Pancreas (tissue), 10 donors: ENCODE measurements at places on chromosomes 7 and 10. TPM values are rescaled to one million over a fixed set of nuclear protein-coding genes. Genes with fewer than 3 reads are reported as not detected.

DNA sequence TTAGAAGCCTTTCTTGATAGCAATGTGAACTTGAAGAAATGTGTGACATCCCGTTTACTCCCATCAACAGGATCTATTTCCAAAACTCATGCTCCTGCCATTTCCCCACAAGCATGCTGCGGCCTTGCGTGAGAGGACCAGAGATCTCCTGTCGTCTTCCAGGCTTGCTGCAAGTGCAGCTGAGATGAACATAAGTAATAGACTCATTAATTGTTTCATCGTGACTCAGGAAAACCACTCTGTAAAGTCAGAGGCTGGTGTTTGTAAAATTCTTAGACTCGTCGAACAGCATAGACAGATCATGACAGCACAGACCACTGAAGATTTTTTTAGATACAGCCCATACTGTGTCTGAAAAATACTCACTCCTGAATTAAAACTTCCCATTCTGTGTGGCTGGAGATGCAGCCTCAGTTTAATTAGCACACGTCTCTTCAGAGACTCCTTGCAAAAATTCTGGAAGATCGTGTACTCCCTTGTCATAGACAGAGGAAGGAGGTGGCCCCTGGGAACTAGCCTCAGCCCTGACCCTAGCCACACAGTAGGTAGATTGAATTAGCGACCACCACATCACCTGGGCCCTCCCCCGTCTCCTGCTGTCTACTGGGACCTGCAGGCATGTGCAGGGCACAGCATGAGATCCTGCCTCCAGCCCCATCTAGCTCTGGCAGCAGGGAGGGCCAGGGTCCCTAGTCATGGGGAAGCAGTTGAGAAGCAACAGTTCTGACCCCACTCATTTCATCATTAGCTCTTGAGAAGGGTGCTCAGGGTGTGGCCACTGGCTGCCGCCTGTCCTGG, 226.0 kb downstream of the CELF2 start:
- H3K27ac ChIP-seq = no peak overlapping the region
- H3K36me3 ChIP-seq = no peaks in the 10 kb centered on the region
- DNase-seq = no peak
- H3K4me3 ChIP-seq = no peak overlapping the region

DNA sequence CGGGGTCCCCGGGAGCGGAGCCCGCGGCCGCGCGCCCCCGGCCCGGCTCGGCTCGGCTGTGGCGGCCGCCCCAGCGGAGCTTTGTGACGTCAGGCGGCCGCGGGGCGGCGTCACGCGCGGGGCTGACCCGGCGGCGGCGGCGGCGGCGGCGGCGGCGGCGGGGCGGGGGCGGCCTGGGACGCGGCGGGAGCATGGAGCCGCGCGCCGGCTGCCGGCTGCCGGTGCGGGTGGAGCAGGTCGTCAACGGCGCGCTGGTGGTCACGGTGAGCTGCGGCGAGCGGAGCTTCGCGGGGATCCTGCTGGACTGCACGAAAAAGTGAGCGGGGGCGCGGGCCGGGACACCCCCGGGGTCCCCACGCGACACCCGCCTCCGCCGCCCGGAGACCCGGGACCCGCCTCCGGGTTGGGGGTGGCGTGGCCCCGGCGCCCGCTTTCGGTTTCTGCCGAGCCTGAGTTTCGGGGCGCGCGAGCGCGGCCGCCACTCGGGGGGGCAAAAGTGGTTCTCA, at the start of gene PWWP2B:
Gene PWWP2B, plus strand, starts transcription at position 165 of the 506 bp plus-strand sequence. Its CDS starts 27 bp downstream, at position 192.
- no peaks in the 10 kb centered on the region for H3K27me3 ChIP-seq
- peak; percentile 55 for DNase-seq
- H3K4me1 ChIP-seq = peaks cover 38% of the 10 kb centered on the region
- H3K27ac ChIP-seq = peak within 1 kb of the TSS; percentile 96

GRCh38 chr10:129156406-129156805, 310.6 kb upstream of the MGMT start:
- no peak for DNase-seq
- no peak overlapping the region for H3K4me3 ChIP-seq
- no peak overlapping the region for H3K27ac ChIP-seq
- H3K27me3 ChIP-seq = no peaks in the 10 kb centered on the region
- no peaks in the 10 kb centered on the region for H3K4me1 ChIP-seq

DNA sequence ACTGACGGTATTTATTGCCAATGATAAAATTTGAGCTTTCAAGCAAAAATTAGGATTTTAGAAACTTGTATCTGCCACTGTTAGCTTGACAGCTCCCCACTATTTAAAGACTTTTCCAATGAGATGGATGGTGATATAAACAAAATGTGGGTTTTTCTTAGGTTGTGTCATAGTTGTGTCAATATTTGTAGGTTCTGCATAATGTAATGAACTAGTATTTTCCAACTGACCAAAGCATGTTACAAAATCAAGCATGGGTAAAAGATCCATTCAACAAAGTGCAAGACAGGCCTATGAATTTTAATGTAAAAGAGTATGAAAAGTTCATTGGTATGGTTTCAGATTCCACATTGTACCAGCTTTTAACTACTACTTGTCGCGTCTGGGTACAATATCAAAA, 165.6 kb downstream of the SKAP2 start:
- H3K27me3 ChIP-seq = no peaks in the 10 kb centered on the region
- no peak overlapping the region for H3K4me3 ChIP-seq
- H3K27ac ChIP-seq = no peak overlapping the region
- no peak for DNase-seq
- H3K4me1 ChIP-seq = no peaks in the 10 kb centered on the region

- DNase-seq = peak; percentile 72
- no peak overlapping the region for H3K27ac ChIP-seq
- H3K36me3 ChIP-seq = no peaks in the 10 kb centered on the region
- no peak overlapping the region for H3K4me3 ChIP-seq
- no peaks in the 10 kb centered on the region for H3K4me1 ChIP-seq
- H3K27me3 ChIP-seq = no peaks in the 10 kb centered on the region
These were observed 190.4 kb downstream of the DGKI start for GRCh38 chr7:137656227-137656849.

DNA sequence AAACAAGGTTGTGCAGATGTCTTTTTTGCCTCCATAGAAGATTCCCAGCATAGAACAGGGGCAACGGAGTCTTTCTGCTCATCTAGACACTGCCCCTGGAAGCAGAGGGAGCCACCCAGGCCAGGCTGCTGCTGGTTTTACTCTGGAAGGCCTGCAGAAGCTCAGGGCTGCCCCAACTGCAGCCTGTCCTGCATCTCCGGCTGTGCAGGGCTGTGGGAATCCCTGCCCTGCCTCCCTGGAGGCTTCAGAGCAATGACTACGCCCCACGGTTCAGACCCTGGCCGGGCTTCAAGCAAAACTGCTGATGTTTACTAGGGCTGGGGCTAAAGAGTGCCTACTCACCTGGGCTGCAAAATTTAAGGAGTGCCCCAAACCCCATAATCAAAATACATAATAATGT, 43.9 kb downstream of the GHRHR start:
- H3K36me3 ChIP-seq = no peaks in the 10 kb centered on the region
- no peak overlapping the region for H3K27ac ChIP-seq
- DNase-seq = no peak

Gene NCAPG2
- 1.4 TPM for polyA plus RNA-seq

GRCh38 chr7:106142136-106142535, 30.0 kb upstream of the SYPL1 start:
- H3K4me1 ChIP-seq = no peaks in the 10 kb centered on the region
- H3K36me3 ChIP-seq = no peaks in the 10 kb centered on the region
- no peak for DNase-seq
- H3K27ac ChIP-seq = no peak overlapping the region

Gene INHBA
- polyA plus RNA-seq = 0.27 TPM

DNA sequence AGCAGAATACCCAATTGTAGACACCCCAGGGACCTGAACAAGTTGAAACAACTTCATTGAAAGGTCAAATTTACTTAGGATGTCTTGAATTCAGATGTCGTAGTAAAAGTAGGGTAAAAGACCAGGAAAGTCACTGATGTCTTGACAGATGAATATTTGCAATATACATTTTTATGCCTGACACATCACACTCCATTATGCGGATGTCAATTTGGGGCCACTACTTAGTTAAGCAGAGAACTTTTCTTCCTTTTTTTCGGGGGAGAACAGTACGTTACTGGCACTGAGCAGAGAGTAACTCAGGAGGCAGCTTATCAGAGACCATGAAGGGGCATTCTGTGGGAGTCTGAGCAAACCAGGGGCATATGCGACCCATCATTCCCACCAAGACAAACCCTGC, 4.9 kb downstream of the ITGA8 start:
- H3K4me3 ChIP-seq = no peak overlapping the region
- no peak for DNase-seq
- H3K36me3 ChIP-seq = no peaks in the 10 kb centered on the region
- no peaks in the 10 kb centered on the region for H3K4me1 ChIP-seq
- no peak overlapping the region for H3K27ac ChIP-seq

GRCh38 chr10:72058989-72059842, 29.1 kb downstream of the SPOCK2 start:
- no peak for DNase-seq
- H3K27me3 ChIP-seq = no peaks in the 10 kb centered on the region
- H3K4me1 ChIP-seq = peaks cover 22% of the 10 kb centered on the region
- no peak overlapping the region for H3K4me3 ChIP-seq

GRCh38 chr10:18238870-18239485, 98.8 kb downstream of the CACNB2 start:
- no peaks in the 10 kb centered on the region for H3K36me3 ChIP-seq
- no peaks in the 10 kb centered on the region for H3K4me1 ChIP-seq
- H3K27me3 ChIP-seq = no peaks in the 10 kb centered on the region
- no peak overlapping the region for H3K4me3 ChIP-seq
- no peak for DNase-seq
- H3K27ac ChIP-seq = no peak overlapping the region

Gene LAMB1
- polyA plus RNA-seq = 167 TPM

Gene CLRN3
- 0.56 TPM for polyA plus RNA-seq

DNA sequence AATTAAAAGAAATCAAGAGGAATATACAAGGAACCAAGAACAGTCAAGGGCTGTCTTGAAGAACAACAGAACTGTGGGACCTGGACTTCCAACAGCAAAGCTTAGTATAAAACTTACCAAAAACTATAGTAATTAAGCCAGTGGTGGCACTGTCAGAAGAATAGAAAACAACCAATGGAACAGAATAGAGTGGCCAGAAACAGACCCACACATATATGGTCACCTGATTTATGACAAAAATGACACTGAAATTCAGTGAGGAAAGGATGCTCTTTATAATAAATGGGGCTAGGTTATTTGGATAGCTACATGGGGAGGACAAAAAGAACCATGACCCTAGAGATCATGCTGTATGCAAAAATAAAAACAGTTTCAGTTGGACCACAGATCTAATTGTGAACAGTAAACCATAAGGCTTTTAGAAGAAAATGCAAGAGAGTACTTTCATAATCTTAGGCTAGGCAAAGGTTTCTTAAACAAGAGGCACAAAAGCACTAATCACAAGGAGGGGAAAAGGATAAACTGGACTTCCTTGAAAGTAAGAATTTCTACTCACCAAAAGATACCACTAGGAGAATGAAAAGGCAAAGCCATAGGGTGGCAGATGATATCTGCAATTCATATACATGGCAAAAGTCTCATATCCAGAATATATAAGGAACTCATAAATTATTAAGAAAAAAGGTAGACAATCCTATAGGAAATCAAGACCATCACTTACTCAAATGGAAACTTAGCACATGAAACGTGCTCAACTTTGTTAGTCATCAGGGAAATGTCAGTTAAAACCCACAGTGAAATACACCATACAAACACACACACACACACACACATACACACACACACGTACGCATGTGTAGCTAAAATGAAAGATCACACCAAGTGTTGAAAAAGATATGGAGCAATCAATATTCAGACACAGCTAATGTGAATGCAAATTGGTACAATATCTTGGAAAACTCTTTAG, 20.8 kb downstream of the HYCC1 start:
- H3K4me3 ChIP-seq = no peak overlapping the region
- H3K27me3 ChIP-seq = no peaks in the 10 kb centered on the region
- no peak overlapping the region for H3K27ac ChIP-seq
- no peaks in the 10 kb centered on the region for H3K36me3 ChIP-seq
- DNase-seq = no peak
- H3K4me1 ChIP-seq = no peaks in the 10 kb centered on the region

- H3K4me1 ChIP-seq = no peaks in the 10 kb centered on the region
- H3K36me3 ChIP-seq = no peaks in the 10 kb centered on the region
- no peak within 1 kb of the TSS for H3K27ac ChIP-seq
- H3K4me3 ChIP-seq = no peak within 1 kb of the TSS
- H3K27me3 ChIP-seq = no peaks in the 10 kb centered on the region
These were observed at the start of gene SRGN for GRCh38 chr10:69087590-69088470. Gene SRGN (plus strand): TSS chr10:69088103. CDS start chr10:69088158, 55 bp downstream.
